Dorsolateral prefrontal cortex (tissue), 122 donors: ENCODE measurements at places on chromosomes 11 and 22.

GRCh38 chr11:73213196-73214143 lies 4.6 kb upstream of the P2RY2 start:
- DNase-seq, result no peak

DNA sequence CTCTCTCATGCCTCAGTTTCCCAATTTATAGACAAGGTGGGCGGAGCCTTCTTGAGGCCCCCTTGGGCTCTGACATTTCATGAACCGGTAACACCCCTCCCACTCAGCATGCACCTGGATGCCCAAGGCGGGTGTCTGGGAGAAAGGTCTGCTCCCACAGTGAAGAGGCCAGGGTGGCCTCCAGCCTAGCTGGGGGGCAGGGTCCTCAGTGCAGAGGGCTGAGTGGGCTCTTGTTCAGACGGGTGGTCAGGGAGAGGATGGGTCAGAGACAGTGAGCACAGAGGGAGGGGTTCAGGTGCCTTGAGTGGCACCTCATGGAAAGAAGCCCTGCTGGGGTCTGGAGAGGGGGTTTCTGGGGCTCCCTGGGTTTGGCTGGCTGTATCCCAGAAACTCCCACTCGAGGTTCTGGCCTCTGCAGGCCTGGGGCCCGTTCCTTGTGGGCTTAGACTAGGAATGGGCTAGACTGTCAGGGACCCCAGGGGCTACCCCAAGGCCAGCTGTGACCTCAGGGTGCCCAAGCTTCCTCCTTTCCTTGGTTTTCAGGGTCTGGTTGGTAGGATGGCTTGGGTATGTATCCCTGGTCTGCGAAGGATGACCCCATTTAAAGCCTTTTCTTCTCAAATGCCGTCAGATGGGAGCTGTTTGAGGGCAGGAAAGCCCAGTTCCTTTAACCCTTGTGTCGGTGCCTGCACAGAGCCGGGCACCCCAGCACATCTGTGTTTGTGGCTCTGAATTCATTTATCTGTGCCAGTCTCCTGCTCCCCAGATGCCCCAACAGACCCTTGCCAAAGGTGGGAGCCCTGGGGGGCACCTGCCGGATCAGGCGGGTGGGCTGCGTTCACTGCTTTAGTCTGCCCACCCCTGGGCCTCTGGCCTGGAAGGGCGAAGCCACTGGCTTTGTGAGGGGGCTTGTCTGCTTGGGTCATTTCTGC lies 1.2 kb downstream of the SYNGR1 start:
- DNase-seq, result no peak

DNA sequence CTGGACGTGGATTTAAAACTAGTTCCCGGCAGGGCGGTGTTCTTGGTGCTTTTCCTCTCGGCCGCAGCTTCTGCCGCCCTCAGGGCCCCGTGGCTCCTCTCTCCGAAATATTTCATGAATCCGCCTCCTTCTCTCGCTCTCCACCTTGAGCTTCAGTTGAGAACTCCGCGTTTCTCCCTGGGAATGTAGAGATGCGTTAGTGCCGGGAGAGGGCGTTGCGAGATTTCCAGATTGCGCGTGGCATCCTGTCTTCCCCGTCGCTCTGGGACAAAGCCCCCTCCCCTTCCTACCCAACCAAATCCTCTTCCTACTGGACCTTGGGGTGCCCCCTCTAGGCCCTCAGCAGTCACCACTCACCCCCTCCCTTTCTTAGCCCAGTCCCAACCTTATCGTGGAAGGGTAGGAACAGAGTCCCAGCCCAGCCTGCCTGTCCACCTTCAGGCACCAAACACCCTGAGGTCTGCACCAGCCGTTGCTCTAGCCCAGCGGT lies 15.5 kb upstream of the RAC2 start:
- peak; percentile 30 for DNase-seq

- DNase-seq, result no peak
Measured at GRCh38 chr22:46238541-46238940, 11.6 kb downstream of the CDPF1 start.

DNA sequence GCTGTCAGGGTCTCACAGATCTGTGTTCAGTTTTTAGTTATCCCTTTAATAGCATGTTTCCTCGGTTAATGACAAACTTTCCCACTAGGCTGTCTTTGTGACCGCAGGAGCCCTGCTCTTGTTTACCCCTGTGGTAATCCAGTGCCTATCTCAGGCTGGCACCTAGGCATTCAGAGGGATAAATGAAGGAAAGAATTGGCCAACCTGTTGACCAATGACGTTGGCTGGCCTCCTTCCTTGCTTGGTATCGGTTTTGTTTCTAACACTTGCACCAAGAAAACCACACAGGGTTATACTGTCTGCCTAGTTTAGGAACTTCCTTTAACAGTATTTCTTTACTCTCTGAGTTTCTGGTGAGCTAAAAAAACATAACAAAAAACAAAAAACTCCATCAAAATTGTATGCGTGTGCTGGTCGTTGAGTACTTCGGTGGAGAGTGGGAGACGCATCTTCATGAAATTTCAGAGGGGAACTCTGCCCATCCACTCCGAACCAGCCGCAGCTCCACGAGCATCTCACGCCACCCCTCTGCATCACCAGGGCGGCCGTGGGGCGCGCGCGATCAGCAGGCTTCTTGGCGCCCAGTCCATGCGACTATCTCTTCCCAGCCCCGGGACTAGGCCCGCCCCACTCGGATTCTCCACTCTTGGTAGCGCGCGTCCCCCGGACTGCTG lies 563 bp upstream of the ENDOD1 start:
- DNase-seq, result no peak

GRCh38 chr11:12777208-12777874 lies 103.1 kb downstream of the TEAD1 start:
- no peak for DNase-seq

GRCh38 chr11:64726867-64727530 lies 4.0 kb upstream of the NRXN2 start:
- DNase-seq, result no peak

DNA sequence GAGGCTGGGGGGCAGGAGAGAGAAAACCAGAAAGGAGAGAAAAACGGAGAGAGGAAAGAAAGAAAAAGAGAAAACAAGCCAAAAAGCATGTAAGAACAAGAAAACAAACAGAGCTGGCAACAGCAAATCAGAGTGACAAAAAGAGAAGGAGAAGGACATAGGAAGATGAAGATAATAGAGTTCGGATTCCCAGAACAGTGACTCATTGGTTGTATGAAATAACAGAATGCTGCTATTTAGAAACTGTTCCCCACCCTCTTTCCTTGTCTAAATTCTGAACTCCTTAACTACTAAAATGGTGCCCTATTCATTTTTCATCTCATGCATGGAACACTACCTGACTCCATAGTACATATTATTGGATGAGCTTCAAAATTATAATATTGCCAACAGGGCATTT lies 317.4 kb downstream of the C11orf87 start:
- no peak for DNase-seq

GRCh38 chr11:477052-477715 lies 27.1 kb downstream of the PTDSS2 start:
- DNase-seq, result no peak

- DNase-seq, result no peak
Measured at GRCh38 chr11:45897556-45897955, 9.5 kb downstream of the FREY1 start.

- DNase-seq, result no peak
Measured at GRCh38 chr11:78802058-78802761, 227.5 kb upstream of the NARS2 start.

DNA sequence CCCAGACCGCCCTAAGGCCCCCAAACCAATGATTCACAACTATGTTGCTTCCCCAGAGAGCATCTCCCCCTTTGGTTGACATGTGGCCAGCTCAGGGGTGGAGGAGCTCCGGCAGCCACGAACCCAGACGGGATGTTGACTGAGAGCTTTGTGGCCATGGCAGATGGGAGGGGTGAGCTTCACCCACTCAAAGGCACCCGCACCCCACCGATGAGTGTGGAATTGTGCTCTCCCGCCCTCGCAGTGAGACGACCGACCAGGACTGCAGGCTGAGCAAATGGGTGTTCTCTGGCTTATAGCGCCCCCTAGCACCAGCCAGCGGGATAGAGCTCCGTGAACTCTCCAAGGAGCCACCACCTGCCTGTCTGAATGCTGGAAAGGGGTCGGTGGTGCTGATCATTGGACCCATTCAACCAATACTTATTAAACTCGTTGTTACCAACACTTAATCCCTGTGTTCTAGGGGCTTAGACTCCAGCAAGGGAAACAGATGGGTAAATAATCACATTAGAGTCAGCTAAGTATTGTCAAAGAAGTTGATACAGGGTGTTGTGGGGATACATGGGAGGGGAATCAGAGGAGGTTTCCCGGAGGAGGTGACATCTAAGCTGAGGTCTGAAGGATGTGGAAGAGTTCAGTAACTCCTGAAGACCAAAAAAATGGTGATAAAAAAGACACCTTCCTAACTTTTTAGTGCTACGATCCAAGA lies 4.5 kb upstream of the TIMP3 start:
- DNase-seq, result peak; percentile 79

DNA sequence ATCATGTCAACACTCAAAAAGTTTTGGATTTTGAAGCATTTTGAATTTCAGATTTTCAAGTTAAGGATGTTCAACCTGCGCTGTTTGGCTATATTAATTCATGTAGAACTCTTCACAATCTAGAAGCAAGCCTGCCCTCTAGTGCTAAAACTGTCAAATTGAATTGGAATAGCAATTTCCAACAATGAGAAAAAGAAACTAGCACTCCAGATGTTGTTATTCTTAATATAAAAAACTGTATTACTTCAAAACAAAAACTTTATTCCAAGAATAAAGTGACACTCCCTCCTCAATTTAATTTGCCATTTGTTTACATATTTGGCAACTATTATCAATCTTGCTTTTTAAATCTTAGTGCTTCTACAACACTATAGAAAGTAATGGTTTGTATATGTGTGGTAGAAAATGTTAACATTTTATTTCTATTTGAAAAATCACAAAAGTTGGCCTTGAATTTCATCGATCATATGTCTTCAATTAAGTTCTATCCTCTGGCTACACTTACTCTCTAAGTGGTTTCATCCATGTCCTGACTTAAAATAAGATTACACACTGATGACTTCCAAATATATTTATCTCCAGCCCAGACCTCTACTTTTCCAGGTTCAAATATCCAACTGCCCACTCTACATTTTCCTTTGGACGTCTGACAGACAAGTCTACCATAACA lies 36.6 kb downstream of the DCUN1D5 start:
- no peak for DNase-seq

- no peak for DNase-seq
Measured at GRCh38 chr11:111718859-111719258, 47.3 kb downstream of the PPP2R1B start.

GRCh38 chr22:48503035-48503625 lies 1324.5 kb downstream of the BRD1 start:
- no peak for DNase-seq

- DNase-seq, result no peak
Measured at GRCh38 chr22:32310777-32311176, 46.9 kb upstream of the RFPL3 start.

- DNase-seq, result no peak
Measured at GRCh38 chr22:44686873-44687600, 15.0 kb upstream of the PRR5 start.

DNA sequence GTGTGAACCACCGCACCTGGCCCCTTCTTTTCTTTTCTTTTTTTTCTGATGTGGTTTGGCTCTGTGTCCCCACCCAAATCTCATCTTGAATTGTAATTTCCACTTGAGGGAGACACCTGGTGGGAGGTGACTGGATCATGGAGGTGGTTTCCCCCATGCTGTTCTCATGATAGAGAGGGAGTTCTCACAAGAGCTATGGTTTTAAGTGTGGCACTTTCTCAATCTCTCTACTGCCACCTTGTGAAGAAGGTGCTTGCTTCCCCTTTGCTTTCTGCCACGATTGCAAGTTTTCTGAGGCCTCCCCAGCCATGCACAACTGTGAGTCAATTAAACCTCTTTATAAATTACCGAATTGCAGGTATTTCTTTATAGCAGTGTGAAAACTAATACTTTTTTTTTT lies 4.9 kb upstream of the TCN2 start:
- no peak for DNase-seq

- DNase-seq, result no peak
Measured at GRCh38 chr11:109707411-109707810, 285.4 kb downstream of the C11orf87 start.
